ENCODE measurements at places on chromosomes 16 and 17. TPM values are rescaled to one million over a fixed set of nuclear protein-coding genes. Genes with fewer than 3 reads are reported as not detected.

PDF gene
- total RNA-seq, result 5.6 TPM

KCNJ18 gene
- not detected for total RNA-seq

SLC38A8 gene
- total RNA-seq, result 0.78 TPM

CTDNEP1 gene
- 109 TPM for total RNA-seq

SLC6A2 gene
- total RNA-seq, result not detected

TEKT1 gene
- total RNA-seq, result not detected

DNA sequence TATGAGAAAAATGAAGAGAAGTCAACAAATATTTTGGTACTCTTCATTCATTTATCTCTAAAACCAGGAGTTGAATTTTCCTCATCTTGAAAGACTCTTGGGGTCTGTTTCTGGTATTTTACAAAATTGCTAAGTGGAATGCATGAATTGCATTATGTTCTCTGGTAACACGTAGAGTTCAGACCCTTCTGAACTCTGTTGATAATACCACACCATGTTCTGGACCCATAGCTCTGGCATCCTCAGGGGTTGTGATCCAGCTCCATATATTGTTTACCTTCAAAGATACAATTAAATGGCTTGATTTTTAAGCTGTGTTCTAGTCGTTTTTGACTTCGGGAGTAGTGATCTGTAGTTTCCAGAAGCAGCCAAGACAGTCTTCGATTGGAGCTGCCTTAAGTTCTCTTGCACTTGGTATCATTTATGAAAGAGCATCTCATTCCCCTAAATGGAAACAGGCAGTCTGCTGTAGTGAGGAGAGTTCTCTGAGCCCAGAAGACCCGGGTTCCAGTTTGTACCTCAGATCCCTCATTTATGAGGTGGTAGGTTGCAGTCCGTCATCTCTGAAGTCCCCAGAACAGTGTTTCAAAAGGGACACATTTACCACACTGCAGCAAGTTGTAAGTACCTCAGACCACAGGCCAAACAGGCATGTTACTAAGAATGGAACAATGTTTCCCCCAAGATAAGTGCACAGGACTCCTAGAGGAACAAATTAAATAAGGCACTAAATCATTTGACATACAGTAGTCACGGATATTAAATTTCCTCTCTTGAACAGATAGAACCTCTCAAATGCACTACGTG lies 9.6 kb downstream of the PSMD7 start:
- no peak for DNase-seq

GRCh38 chr17:76645481-76645880 lies 1.9 kb upstream of the ST6GALNAC1 start:
- no peak for DNase-seq

DNA sequence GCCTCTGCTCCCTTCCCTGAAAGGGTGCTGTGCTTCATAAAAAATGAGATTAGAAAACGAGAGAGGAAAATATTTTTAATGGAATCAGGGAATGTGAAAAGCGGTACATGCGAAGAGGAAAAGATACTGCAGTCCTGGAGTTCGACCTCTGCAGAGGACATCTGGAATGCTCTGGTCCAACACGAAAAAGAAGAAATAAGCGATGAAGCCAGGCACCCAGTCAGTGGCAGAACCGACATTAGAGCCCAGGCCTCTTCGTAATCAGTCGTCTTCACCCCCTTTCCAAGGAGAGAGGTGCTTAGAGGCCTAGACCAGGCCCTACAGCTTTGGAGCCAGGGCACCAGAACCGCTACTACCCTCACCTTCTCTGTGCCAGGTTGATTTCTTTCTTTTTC lies 459 bp upstream of the MARCHF10 start:
- no peak for DNase-seq

DNA sequence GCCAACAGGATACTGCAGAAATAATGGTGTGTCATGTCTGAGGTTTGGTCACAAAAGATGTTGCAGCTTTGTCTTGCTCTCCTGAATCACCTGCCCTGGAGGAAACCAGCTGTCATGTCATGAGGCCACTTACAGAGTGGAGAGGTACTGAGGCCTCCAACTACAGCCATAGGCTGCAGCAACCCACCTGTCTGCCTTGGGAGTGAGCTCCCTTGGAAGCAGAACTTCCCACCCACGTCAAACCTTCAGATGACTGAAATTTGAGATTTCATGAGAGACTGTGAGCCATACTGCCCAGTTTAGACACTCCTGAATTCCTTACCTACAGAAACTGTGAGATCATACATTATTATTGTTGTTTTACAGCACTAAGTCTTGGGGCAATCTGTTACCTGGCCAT lies 475.9 kb downstream of the HS3ST3B1 start:
- no peak for DNase-seq

- DNase-seq, result no peak
Measured at GRCh38 chr16:31143011-31143693, 6.7 kb downstream of the PRSS36 start.

- no peak for DNase-seq
Measured at GRCh38 chr16:8572919-8573724, 17.2 kb downstream of the TMEM114 start.

DNA sequence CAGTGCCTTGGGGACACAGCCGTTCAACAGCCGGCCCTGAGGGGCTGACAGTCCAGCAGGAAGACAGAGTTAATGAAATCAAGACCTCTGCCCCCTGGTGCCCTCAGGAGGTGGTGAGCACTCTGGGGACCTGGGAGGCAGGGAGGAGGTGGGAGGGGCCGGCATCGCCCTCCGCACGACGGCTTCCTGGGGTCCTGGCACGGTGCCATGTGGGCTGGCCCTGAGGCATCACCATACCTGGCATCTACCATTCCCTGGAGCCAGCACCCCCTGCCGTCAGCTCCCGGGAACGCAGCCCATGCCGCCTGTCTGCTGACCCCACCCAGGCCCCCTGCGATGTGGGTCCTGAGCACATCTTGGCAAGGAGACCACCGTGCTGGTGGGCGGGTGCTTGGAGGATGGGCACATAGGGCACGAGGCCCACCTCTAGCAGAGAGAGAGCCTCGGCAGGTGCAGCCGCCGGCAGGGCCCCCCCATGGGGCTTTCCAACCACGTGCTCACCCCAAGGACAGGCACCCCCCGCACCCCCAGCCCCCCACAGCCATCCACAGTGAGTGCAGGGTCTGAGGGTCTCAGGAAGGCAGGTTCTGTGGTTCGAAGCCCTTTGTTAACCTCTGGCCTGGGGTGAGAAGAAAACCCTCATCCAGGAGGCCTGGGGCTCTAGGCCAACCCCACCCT lies 52.5 kb downstream of the ZFPM1 start:
- peak; percentile 66 for DNase-seq

GRCh38 chr17:72850410-72851118 lies 241.9 kb downstream of the SLC39A11 start:
- no peak for DNase-seq

GRCh38 chr17:35890774-35891155 lies 10.6 kb upstream of the CCL5 start:
- DNase-seq, result no peak

- DNase-seq, result peak; percentile 36
Measured at GRCh38 chr17:80117491-80118401, 16.4 kb downstream of the GAA start.

DNA sequence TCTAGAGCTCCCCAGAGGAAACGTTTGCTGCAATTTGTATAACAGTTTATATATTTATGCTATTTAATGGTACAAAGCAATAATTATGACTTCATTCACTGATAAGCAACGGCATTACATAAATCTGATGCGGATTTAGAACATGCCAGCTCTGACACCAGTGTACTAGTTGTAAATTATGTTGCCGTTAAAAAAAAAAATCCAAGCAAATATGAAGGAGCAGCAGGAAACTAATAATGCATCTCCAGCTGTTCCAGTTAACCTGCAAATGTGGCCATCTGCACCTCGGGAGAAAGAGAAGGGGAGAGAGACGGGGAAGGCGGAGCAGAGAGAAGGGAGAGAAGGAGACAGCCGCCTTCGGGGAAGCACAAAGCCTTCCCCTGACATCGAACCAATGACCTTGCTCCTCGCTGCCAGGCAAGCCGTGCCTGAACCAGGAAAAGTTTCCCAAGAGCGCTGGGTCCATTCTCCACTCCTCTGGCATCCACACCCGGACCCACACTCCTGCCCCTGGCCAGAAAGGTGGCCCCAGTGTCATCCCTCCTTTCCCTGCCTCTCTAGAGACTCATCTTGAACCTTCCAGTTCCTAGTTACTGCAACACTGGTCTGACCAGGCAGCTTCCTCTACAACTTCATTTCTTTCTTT lies 174.8 kb downstream of the C16orf78 start:
- no peak for DNase-seq

GRCh38 chr17:79053251-79053925 lies 21.2 kb upstream of the ENGASE start:
- DNase-seq, result no peak
